ENCODE measurements at places on chromosomes 12 and 14. TPM values are rescaled to one million over a fixed set of nuclear protein-coding genes. Genes with fewer than 3 reads are reported as not detected.

Gene GSG1
- 0.66 TPM for total RNA-seq

Gene POLE
- total RNA-seq, result 11.1 TPM

Gene BATF
- total RNA-seq, result not detected

Gene NCOR2
- 44.8 TPM for total RNA-seq

Gene EMC9
- total RNA-seq, result 11.1 TPM

Gene RHEBL1
- not detected for total RNA-seq

Gene CARMIL3
- total RNA-seq, result 0.33 TPM

Gene ATP2B1
- total RNA-seq, result 68.0 TPM

Gene KCNA1
- under 0.01 TPM for total RNA-seq

Gene ANG
- total RNA-seq, result 6.7 TPM

Gene PDZRN4
- not detected for total RNA-seq

Gene DCAF4
- 9.3 TPM for total RNA-seq

Gene PLEKHG7
- total RNA-seq, result not detected

Gene KRT83
- not detected for total RNA-seq

Gene ASCL4
- total RNA-seq, result not detected

Gene IL23A
- total RNA-seq, result 0.50 TPM

Gene GPR162
- 6.1 TPM for total RNA-seq

Gene PPP1R3E
- total RNA-seq, result 5.3 TPM

Gene MGAT4C
- total RNA-seq, result not detected

Gene ASPG
- not detected for total RNA-seq

Gene VWF
- total RNA-seq, result 2.9 TPM

Gene HCAR1
- 0.87 TPM for total RNA-seq

Gene DPPA3
- not detected for total RNA-seq

Gene CDK17
- total RNA-seq, result 64.2 TPM

Gene DBX2
- total RNA-seq, result not detected

Gene MCRS1
- total RNA-seq, result 62.8 TPM

Gene RAB5B
- total RNA-seq, result 66.2 TPM

Gene AMN1
- 7.6 TPM for total RNA-seq

Gene RFX4
- total RNA-seq, result not detected

Gene GPRC5D
- total RNA-seq, result not detected

Gene KRT85
- total RNA-seq, result not detected

Gene OTOGL
- under 0.01 TPM for total RNA-seq

Gene GALNT16
- total RNA-seq, result 4.6 TPM

Gene PGF
- 14.8 TPM for total RNA-seq

Gene OR11H7
- total RNA-seq, result not detected

Gene CCND2
- total RNA-seq, result 48.0 TPM

Gene GPRC5A
- total RNA-seq, result 3.1 TPM

Gene TIGAR
- total RNA-seq, result 7.4 TPM

Gene CCDC38
- total RNA-seq, result not detected

Gene KCNA5
- not detected for total RNA-seq

Gene VASH1
- total RNA-seq, result 6.3 TPM

Gene KCNC2
- not detected for total RNA-seq

Gene TCTN2
- total RNA-seq, result 10.8 TPM

All from smooth muscle cell of trachea (primary cell).